Activated T-cell treated with anti-CD3 and anti-CD28 coated beads for 48 hours (primary cell): ENCODE measurements at places on chromosomes 5 and 9.

DNA sequence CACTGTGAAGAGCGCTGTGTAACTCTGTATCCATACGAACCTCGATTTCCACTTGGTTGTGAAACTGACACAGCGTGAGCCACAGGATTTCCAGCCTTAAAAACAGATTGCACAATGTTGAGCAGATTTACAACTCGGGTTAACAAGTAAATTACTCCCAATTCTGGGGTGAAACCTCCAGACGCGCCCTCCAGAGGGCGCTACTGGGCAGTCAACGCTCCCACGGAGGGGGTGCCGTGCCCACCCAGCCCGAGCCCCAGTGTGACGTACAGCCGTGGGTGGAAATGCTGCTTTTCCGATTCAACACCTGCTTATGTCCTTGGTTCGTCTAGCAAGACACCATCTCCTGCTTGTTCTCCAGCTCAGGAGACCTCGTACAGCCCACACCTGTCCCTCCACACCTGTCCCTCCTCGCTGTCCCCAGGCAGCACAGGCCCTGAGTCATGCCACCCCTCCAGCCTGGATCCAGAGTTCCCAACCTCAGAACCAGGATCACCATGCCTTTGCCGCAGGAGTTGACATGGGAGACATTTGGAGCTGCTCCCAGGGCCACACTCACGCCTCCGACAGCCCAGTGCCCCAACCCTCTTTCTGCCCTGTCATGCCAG, 34.4 kb upstream of the SLC6A3 start:
- peak; percentile 32 for DNase-seq

- DNase-seq = no peak
These were observed 253.2 kb upstream of the KLF4 start for GRCh38 chr9:107742531-107743309.

DNA sequence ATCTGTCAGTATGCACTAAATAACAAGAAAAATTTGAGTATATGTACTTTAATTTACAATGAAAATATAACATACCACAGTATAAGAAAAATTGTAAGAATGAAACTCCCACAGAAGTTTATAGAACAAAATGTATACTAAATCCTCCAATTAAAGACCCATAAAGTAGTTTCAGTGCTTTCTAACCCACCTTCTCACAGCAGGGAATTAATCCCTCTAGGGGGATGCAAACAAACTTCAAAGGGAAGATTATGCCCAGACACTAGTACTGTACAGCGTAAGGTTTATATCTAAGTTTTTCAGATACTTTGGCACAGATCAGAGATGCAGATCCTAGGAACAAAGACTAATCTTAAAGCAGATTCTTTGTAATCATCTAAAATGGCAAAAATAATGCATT, 57.2 kb downstream of the DENND1A start:
- no peak for DNase-seq

- DNase-seq = no peak
These were observed 134.9 kb upstream of the LPCAT1 start for GRCh38 chr5:1658665-1659064.

DNA sequence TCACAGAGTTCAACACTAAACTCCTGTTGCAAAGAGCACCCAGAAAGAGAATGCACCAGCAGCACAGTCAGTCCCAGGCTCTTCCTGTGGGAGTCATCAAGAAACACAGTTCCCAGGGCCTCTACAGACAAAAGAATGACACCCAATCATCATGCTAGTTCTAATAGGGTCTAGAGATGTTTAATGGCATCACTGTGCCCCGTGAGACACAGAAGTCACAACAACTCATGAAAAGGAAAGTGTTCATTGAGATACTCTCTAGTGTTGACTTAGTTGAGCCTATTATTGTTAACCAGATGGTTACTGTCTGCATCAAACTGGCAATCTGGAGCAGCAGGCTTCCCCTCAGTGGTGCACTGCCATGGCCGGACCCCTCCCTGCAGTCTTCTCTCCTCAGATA, 1.6 kb downstream of the KLHL3 start:
- no peak for DNase-seq

GRCh38 chr9:126864771-126865170, 4.3 kb downstream of the ZBTB34 start:
- no peak for DNase-seq

- no peak for DNase-seq
These were observed 13.1 kb upstream of the INSYN2B start for GRCh38 chr5:169993485-169993790.

- DNase-seq = peak; percentile 12
These were observed 207.3 kb downstream of the ARHGAP26 start for GRCh38 chr5:142977363-142978051.

DNA sequence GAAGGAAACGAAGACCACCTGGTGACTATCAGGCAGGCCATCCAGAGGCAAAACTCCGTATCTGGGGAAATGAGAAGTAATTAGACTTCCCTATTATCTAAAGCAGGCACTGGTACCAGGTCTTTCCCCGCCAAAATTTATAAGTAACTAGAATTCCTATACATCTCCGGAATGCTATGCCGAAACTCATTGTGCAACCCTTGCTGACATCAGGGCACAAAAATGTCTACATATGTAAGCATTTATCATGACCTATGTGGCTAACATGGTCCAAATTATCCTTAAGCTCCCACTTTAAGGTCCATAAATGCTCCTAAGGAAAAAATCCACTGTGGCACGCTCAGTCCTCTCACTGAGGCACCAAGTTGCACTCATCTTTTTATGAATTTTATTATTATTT, 17.8 kb downstream of the ACTL7B start:
- DNase-seq = no peak

DNA sequence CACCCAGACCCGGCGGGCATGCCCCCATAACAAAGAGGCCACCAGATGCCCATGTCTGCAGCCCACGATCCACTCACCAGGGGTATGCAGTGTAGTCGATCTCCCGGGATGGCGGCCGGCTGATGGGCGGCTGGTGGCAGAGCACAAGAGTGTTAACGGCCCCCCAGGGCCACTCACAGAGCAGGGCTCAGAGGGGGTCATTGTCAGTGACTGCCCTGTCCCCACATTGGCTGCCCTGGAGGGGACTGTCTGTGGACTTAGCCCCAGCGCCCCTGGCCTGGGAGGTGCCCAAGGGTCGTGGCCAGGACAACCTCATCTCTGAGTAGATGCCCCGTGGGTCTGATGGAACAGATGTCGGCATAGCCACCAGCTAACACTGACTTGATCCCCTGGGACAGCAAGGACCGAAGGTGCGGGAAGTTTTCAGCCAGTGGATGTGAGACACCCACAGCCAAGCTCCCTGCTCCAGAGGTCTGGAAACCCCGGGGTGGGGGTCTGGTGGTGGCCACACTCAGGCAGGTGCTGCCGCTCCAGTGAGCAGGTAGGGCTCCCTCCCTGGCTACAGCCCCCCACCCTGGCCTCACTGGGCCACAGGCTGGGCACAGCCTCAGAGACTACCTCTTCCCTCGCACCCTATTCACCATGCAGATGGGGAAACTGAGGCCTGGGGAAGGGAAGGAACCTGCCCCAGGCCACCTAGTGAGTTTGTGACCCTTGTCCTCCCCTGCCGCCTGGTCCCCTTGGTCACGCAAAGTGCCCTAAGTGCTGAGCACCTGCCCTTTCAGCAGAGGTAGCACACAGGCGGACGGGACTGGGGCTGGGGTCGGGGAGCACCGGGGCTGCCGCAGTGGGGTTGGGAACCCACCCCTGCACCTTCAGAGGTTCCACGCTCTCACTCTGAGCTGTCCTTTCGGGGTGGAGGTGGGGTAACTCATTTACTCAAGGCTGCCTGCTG, 38.1 kb upstream of the SARDH start:
- no peak for DNase-seq

- DNase-seq = no peak
These were observed 43.3 kb upstream of the CTSL start for GRCh38 chr9:87682618-87683017.

- DNase-seq = no peak
These were observed 353.5 kb upstream of the RFX3 start for GRCh38 chr9:3879315-3879714.

DNA sequence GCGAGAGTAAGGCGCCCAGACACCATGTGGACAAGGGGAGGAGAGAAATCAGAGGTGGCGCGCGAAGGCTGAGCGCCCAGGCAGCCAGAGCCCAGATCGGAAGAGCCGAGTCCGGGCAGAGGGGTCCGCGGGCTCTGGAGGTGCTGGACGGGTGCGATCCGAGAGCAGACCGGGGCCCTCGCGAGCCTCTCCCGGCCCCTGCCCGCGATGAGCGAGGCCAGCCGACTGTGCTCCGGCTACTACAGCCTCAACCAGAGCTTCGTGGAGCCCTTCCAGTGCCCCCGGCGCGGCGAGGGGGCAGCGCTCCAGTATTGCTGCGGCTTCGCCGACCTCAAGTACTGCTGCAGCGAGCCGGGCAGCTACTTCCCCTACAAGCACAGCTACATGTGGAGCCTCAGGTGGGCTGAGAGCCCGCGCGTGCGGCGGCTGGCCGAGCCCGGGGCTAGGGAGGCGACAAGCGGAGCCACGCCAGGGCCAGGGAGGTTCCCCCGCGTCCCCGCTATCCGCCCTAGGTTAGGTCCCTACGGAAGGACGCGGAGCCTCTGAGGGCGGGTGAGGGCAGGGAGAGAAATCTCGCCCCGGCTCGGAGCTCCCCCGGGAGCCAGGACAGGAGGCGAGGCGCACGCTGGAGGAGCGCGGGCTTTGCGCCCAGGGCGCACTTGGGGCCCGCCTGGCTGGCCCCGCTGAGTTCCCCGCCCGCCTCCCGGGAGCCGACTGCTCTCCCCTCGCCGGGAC, at the start of gene SHISAL2B:
TSS of gene SHISAL2B (plus strand) at position 87 of the 735 bp plus-strand sequence. CDS start at position 208, 121 bp downstream.
- peak; percentile 6 for DNase-seq

DNA sequence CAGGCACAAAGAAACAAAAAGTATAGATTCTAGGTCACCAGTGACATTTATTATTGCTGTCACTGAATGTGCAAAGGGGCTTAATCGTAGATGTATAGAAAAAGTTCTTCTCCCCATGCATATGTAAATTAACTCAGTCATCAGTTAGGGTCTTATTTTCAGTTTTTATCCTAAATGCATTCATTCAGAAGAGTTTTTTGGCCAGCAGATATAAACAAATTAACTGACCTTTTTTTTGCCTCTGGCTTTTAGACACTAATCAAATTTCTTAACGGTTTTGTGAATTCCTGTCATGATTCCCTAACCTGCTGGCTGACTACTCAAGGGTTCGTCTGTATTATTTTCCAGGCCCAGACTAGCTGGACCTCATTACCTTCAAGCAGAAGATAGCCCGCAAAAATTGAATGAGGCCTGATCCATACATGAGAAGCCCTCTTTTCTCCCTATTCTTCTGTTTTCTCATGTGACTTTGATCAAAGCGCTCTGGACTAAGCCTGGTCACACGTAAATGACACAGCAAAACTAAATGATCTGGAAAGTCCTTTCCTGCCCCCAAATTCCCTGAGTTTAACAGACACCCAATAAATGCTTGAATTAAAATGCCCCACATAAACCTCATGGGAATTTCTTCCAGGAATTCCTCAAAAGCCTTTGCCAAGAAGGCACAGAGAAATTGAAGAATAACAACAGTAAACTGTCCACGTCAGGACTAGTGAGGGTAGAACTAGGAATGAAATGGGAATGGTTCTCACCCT, 83.7 kb downstream of the MYO10 start:
- DNase-seq = no peak

GRCh38 chr5:52859628-52860027, 71.9 kb downstream of the ITGA1 start:
- DNase-seq = no peak

DNA sequence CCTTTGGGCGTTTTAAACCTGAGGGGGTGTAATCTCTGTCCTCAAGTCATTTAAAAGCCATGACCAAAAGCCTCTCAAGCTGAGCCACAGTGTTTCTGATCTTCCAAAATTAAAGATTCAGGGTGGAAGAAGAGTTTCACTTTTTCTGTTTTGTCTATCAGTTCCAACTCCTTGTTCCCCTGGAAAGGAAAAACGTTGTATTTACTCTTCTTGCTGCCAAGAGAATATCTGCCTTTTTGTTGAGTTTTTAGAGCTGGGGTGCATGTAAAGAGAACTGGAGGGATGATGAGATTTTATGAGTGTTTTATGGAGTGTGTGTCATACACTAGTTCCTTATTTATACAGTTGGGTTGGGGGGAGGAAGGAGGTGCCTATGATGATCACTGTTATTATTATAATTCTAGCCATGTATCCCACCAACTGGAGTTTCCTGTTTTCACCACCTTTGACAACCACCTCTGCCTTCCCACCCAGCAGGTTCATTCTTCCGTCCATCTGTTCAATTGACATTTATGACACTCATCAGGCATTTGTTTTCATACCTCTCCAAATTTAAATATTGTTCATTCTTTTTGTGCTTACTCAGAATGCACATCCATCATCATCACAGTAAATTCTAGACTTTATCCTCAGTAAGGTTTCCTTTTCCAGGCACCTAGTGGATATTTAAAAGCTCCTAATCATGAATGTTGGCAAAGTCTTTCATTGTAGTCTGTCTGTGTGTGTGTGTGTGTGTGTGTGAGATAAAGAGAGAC, 97.9 kb upstream of the MPDZ start:
- DNase-seq = no peak

DNA sequence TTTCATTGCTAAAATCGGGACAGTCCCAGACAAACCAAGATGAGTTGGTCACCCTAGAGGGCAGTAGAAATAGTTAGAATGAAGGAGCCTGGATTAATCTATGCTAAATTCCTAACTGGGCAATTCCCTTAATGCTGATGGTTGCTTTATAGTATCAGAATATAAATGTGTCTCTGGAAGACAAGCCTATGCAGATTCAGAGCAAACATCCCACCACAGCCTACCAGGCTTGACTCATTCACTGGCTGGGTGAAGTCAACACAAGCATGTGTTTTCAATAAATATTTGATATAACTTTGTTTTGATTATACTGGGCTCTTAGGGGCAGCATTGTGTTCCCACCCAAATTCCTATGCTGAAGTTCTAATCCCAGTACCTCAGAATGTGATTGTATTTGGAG, 79.3 kb downstream of the RMI1 start:
- no peak for DNase-seq

DNA sequence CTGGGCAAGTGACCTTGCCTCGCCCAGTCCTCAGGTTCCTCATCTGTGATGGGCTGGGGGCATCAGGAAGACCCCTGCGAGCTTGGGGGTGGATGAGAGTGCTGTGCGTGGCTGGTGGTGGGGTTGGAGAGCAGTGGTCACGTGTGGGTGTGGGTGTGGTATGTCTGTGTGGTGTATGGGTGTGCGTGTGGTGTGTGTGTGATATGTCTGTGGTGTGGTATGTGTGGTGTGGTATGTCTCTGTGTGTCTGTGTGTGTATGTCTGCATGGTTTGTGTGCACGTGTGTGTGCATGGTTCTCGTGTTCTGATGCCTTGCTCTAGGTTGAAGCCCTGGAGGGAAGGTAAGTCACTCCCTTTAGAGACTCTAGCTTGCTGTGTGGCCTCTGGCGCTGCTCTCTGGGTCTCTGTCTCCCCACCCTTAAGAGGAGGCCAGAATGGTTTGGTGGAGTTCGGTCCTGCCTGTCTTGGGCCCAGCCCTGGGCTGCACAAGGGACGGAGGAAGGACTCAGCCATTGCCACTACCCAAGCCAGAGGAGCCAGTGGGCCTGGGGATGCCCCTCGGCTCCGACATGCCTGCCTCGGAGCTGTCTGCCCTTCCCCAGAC, 87.0 kb downstream of the RXRA start:
- DNase-seq = no peak

- DNase-seq = no peak
These were observed 17.0 kb upstream of the ARHGAP26 start for GRCh38 chr5:142753116-142753631.

GRCh38 chr9:137136261-137136880, 2.6 kb upstream of the GRIN1 start:
- no peak for DNase-seq
